ENCODE measurements at places on chromosomes 7 and 10.

- DNase-seq = no peak
These were observed 5.9 kb downstream of the RET start for GRCh38 chr10:43082746-43083145.

DNA sequence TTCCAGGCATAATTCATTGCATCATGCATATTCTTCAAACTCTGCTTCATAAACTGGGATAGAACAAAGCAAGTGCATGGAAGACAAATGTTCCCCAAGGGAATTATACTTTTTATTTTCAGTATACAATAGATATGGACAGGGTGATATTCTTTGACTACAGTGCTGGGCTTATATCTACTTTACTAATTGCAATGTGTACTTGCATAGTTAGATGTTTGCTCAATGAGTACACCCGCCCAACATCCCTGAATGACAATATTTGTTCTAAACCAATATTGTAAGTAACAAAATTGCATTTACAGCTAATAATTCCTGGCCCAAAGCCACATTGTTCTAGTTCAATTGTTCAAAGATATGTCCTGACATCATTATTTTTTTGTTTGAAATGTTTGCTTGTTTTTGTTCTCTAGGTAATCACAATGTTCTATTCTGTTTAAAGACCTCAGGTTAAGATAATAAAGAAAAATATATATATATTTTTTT lies 171.4 kb downstream of the PTN start:
- DNase-seq = no peak

- DNase-seq = no peak
These were observed 66.7 kb upstream of the FGL2 start for GRCh38 chr7:77266291-77266794.

DNA sequence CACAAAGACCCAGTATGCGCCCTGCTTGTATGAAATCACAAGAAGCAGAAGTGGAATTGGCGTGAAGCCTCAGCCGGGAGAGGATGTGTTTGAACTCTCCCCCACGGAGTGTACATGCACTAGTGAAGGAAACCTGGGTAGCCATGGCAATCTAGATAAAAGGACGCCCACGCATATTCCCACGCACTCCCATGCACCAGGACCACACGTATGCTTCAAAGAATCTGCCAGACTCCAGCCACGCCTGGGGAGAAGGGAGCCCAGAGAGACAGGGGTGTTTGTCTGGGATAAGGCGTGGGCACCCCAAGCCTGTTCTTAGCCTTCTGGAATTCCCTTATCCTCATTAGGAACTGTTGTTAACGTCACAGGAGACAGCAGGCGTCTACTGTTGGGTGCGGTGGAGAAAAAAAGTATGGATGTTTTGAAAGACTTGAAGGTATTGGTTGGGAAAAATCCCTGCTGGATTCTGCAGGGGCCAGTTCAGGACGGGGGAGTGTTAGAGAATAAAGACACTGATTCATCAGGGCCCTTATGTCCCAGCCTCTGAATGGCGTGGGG lies 28.9 kb upstream of the ECHDC3 start:
- DNase-seq = no peak

GRCh38 chr7:93014410-93014809 lies 103.4 kb downstream of the SAMD9 start:
- DNase-seq = no peak

DNA sequence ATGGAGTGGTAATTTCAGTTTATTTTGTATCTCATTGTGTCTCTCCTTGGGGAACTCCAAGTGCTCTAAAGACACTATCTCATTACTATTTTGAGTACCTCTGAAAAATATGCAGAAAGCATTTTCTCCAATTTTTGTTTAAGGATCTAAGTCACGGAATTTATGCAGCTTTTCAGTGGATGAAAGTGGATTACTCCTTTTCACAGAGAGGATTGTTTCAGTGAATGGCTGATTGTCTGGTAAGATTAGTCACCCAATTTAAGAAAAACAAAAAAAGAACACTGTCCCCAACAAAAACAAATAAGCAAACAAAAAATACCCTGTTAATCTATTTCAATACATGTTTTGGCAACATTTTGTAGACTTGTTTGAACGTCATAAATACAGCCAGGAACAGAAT lies 338.3 kb upstream of the TEX47 start:
- DNase-seq = no peak

DNA sequence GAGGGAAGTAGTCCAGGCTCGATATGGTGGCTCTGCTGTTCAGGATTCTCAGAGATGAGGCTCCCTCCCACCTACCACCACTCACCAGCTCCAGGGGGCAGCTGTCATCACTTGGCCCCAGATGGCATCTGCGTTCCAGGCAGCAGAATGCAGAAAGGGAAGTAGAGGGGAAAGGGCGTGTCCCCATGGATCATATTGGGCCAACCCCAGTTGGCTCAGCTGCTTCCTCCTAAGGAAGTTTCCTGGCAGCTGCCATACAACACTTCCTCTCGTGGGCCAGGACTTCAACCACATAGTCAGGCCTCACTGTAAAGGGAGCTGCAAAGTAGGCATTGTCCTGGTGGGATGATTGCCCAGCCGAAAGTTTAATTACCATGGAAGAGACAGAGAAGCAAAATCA lies 1.6 kb upstream of the TEX36 start:
- no peak for DNase-seq

- DNase-seq = no peak
These were observed 845.6 kb upstream of the AUTS2 start for GRCh38 chr7:68752485-68753178.

- peak; percentile 66 for DNase-seq
These were observed 1.7 kb upstream of the GIMAP8 start for GRCh38 chr7:150448789-150449147.

DNA sequence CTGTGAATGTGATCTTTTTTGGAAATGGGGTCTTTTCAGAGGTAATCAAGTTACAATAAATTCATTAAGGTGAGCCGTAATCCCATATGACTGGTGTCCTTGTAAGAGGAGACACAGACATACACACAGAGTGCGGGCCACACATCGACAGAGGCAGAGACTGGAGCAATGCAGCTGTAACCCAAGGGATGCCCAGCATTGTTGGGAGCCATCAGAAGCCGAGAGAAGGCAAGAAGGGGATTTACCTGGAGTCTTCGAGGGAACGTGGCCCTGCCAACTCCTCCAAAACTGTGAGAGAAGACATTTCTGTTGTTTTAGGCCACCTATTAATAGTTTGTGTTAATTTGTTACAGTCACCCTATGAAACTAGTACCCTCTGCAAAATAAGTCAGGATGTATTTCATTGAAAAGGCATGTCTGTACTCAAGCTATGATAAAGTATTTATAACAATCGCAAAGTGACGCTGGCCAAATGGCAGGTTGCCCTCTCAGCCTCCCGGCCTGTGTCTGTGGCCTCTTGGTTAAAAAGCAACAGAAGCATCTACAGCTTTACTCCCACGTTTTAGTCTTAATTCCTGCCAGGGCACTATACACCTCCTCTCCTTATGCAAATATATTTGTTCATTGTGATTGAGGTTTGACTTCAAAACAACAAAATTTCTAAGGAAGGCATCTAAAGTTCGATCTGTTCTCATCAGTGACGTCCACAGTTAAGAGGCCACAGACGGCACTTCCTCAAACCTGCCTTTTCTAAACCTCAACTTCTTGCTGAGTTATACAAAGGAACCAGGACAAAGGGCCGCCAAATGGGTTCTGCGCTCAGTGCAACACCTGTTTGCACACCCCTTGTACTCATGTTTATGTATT lies 46.8 kb downstream of the HIPK2 start:
- no peak for DNase-seq

GRCh38 chr7:123604739-123605138 lies 3.1 kb downstream of the ASB15 start:
- no peak for DNase-seq

GRCh38 chr10:75493464-75493863 lies 62.0 kb downstream of the LRMDA start:
- no peak for DNase-seq

DNA sequence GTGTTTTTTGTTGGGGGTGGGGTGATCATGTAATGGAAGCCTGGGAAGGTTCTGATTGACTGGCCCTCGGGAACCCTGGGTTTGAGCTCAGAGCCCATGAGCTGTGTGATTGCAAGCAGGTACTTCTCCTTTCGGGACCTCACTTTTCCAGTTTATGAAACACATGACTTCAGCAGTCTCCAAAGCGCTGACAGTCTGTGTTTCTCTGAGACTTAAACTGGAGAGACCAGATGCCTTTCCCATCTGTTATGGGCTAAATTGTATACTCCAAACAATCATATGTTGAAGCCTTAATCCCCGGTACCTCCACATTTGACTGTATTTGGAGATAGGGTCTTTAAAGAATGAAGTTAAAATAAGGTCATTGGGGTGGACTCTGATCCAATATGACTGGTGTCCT lies 493.6 kb downstream of the GALNT17 start:
- no peak for DNase-seq

- no peak for DNase-seq
These were observed 6.9 kb downstream of the STN1 start for GRCh38 chr10:103911021-103911459.

- DNase-seq = no peak
These were observed 26.7 kb downstream of the ZCWPW1 start for GRCh38 chr7:100401811-100402210.
